ENCODE measurements at places on chromosomes 1 and 21.
A peak's percentile ranks its signal among the peaks of the same experiment; 100 is the strongest.

DNA sequence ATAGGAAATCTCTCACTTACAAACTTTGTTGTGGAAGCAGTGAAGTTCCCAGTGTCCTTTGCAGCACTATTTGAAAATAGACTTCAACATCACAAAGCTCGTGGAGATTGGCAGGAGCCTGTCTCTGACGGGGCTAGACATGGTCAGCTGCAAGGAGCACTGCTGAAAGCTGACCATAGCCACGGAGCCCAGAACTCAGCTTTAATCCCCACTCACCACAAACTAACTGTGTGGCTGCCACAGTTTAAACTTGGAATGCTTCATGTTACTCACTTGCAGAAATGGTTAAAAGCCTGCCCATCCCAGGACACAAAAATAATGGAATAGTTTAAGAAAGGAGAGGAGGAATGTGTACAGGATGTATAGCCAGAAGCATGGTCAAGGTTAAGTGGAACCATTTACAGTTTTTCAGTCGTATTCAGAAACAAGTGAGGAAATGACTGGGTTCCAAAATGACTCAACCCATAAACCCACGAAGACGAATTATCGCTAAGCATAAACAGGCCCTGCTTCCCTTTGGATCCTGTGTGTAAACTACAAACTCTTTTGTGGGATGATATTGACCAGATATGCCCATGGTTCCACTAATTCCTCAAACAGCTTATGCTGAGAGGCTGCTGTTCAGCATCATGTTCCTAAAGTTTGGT, 18.2 kb downstream of the DNALI1 start:
- no peak for DNase-seq

GRCh38 chr21:16343776-16344175, 614.0 kb downstream of the USP25 start:
- DNase-seq, result no peak

DNA sequence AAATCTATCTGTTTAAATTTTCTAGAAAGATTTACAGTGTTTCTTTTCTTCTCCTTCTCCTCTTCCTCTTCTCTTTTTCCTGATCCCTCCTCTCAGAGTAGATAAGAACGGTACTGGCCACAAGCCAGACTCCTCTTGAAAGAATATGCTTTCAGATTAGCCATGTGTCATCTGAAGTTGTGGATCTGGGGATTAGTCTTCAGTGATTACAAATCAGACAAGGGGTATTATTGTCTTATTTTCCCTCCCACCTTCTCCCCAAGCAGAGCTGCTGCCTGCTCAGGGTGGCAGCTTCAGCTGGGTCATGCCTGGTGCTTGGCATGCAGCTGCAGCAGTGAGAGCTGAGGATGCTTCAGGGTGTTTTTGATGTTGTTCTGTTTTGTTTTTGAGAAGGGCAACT, 42.7 kb downstream of the SGIP1 start:
- DNase-seq, result no peak

DNA sequence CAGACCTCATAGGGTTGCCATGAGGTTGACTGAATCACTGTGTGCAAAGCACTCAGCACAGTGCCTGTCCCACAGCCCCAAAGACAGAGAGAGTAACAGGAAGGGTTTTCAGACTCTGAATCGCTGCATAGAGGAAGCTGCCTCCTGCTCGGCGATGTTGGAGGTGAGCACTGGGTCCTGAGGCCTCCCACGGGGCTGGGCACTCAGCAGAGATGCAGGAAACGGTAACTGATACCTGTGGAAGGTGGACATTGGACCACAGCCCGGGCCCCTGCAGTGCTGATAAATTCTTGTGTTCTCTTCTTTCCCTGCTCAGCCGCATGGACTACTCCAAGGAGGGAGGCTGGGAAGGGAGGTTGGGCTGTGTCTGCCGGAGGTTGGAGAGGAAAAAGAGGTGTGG, 389.7 kb downstream of the PTPRU start:
- no peak for DNase-seq

- DNase-seq, result peak; percentile 41
Observed at GRCh38 chr1:10941891-10942541, 70.4 kb upstream of the TARDBP start.

DNA sequence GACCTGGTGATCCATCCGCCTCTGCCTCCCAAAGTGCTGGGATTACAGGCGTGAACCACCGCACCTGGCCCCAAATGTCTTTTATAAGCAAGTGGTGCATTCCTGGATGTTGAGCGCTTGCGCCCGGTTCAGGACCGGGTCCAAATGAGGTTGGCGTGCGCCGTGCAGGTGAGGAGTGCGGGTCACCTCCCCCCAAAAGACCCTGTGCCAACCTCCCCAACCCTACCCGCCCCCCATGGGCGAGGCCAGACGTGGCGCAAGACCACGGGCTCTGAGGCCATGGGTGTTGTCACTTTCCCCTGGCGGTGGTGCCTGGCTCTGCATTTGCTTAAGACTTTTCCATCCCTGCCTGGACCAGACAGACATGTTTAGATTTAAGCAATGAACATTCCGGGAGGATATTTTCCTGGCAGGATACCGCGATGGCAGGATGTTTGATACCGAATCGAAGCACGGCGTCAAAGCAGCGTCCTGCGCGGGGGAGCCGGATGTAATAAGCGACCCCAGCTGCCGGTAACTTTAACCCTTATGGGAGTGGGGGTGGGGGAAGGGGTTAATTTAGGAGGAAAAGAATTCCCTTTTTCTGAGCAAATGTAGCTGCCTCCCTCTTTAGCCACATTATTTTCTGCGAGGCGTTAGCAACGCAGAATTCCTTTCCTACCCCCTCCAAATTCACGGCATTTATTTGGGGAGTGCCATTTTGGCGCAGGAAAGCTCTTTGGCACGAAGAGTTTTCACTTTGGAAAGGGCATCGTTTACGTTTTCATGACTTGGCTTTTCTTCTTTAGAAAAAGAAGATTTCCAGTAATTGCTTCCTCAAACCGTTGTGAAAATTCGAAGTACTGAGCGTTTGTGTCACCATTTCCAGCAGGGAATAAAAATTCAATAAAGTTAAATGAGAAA, 27.8 kb upstream of the RNF187 start:
- peak; percentile 68 for DNase-seq

DNA sequence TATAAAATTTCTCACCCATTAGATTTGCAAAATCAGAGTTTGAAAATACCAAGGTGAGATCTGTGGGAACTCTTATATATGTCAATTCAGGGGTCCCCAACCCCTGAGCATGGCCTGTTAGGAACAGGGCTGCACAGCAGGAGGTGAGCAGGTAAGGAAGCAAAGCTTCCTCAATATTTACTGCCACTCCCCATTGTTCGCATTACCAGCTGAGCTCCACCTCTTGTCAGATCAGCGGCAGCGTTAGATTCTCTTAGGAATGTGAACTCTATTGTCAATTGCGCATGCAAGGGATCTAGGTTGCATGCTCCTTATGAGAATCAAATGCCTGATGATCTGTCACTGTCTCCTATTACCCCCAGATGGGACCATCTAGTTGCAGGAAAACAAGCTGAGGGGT, 376.6 kb downstream of the LMO4 start:
- DNase-seq, result no peak

- no peak for DNase-seq
Observed at GRCh38 chr1:8551613-8552489, 233.9 kb downstream of the SLC45A1 start.

DNA sequence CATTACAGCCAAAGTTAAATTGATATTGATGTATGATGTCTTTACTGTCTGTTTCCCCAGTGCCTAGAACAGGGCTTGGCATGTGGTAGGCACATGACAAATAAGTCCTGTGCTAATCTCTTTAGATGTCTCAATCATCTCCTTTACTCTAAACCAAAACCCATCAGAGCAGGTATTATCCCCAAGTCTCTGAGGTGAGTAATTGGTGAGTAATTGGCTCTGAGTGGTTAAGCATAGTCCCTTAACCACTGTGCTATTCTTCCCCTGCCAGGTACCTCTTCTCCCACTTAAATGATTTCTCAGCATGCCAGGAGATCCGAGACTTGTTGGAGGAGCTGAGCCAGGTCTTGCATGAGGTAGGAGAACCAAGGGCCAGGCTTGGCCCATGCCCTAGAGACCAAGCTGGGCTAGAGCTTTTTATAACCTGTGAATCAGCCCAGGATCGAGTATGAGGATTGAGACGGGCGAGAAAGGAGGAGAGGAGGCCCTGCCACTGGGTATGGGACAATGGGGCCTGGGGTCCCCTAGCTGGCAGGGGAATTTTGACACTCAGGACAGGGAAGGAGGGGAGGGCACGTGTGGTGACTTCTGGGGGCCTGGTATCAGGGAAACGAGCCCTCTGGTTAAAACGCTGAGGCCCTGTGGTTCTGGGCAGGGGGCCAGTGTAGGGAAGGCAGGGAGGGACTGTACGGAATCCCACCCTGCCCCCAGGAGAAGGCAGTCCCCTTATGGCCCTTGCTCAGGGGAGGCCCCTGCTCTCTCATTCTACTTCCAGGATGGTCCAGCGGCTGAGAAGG, 4.5 kb downstream of the CNKSR1 start:
- DNase-seq, result no peak

GRCh38 chr21:42336054-42336453, 14.7 kb downstream of the TFF2 start:
- no peak for DNase-seq

DNA sequence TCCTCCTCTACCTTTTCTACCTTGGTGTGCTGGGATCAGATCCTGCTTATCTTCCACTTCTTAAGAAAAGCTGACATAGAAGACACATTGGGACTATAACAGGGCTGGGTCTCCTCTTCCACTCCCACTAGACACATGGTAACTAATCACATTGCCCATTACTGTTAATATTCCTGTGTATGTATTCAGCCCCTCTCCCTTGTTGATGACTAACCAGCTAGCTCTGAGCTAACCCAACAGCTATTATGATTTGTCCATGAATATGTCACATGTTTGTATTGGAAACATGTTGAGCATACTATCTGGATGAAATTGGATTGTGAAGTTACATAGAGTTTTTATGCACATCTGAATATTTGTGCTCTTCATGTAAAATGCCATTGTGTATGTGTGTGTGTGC, 52.9 kb downstream of the MPZL1 start:
- DNase-seq, result no peak

DNA sequence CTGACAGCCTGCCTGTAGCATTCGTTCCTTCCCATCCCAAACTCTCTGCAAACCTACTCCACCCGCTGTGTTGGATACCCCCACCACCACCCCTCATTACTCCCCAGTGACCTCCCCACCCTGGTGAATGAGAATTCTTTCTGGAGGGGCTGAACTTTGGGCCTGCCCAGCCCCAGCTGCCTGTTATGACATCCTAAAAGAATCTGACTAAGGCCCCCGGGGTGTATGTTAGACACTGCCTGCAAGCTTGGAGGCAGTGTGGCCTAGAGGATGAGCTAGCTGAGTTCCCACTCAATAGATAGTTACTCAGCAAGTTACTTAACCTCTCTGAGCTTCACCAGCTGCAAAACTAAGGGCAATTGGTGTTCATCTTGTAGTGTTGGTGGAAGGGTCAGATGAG, 110.2 kb upstream of the FGGY start:
- peak; percentile 59 for DNase-seq

GRCh38 chr1:15158506-15159165, 5.1 kb downstream of the TMEM51 start:
- DNase-seq, result no peak

DNA sequence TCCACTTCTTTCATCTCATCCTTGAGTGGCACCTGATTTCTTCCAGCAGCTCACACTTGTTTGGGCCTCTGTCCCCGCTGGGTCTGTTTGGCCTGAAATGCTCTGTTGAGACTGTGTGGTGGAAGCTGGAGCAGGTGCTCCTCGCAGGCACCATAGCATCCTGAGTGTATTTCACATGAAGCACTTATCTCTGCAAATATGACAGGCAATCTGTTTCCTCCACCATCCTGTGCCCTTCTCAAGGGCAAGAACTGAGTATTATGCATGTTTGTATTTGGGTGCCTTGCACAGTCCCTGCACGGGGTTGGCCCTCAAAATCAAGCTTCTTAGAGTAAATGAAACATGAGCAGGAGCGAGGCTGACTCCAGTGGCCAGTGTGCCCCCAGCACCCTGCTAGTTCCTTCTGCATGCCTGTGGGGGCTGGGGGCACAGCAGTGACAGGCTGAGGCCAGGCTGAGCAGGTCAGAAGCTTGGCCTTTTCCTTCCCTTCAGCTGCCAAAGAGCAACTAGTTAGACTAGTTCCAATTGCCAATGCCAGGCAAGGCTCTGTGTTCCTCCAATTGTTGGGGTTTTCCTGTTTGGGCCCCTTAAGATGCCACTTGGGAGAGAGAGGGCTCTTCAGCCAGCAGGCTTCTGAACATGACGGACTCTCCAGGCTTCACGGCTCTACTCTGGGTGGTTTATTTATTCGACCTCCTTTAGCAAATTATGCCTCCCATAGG, 129.6 kb upstream of the ATP1A1 start:
- no peak for DNase-seq

GRCh38 chr1:66570196-66570595, 36.2 kb downstream of the SGIP1 start:
- no peak for DNase-seq

GRCh38 chr1:168477792-168478191, 66.0 kb downstream of the XCL2 start:
- DNase-seq, result no peak

- DNase-seq, result no peak
Observed at GRCh38 chr1:67689267-67690017, 4.4 kb downstream of the GADD45A start.

- DNase-seq, result no peak
Observed at GRCh38 chr1:54850737-54851136, 36.3 kb downstream of the DHCR24 start.

DNA sequence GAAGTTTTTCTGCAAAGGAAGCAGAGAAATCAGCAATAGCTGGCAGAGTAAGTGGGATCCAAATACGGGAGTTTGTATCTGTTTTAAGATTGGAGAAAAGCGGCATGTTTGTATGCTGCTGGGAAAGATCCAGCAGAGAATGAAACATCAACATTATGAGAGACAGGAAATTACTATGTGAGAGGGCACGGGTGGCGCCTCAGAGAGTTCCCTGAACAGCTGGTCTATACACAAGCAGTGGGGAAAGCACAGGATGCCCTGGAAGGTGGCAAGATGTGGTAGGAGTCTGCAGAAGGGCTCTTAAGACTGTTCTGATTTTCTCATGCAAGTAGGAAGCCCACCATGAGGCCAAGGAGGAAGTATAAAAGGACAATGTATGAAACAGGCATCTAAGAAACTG, 130.4 kb downstream of the RERE start:
- DNase-seq, result peak; percentile 51

DNA sequence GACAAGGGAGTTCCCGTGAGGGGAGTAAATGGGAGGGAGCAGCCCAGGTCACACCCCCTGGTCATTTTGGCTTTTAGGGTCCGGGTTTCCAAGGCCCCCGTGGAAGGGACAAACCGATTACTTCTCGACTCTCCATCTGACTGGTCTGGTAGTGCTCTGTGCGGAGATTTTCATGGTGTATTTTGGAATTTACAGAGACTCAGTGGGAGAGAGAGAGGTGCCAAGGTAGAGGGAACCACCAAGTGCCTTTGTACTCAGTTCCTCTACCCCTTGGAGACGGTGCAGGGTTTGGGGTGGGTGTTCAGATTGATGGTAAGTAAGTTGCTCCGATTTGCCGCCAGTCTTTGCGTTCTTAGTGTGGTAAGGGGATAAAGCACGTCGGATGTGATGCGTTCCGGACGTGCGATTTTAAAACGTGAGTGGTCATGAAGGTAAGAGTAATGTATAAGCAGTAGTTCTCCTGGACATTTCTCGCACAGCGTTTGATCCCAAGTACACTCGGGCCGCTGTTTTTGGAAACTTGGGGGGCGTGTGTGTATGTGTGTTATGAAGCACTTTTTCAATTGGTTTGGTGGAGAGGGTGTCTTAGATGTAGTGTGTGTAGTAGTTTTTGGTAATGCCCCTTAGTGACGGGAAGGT, 682 bp downstream of the SUCO start:
- DNase-seq, result peak; percentile 57

- DNase-seq, result no peak
Observed at GRCh38 chr1:162702628-162703027, 70.4 kb downstream of the DDR2 start.

- DNase-seq, result no peak
Observed at GRCh38 chr1:214330715-214331114, 49.8 kb downstream of the SMYD2 start.

GRCh38 chr21:42579456-42580075, 65.9 kb downstream of the SLC37A1 start:
- DNase-seq, result no peak
